ENCODE measurements at places on chromosomes 4 and X. TPM values are rescaled to one million over a fixed set of nuclear protein-coding genes. Genes with fewer than 3 reads are reported as not detected.

The SHOX gene
- polyA plus RNA-seq, result not detected

The LYAR gene
- polyA plus RNA-seq, result 8.6 TPM

The HMX1 gene
- not detected for polyA plus RNA-seq

DNA sequence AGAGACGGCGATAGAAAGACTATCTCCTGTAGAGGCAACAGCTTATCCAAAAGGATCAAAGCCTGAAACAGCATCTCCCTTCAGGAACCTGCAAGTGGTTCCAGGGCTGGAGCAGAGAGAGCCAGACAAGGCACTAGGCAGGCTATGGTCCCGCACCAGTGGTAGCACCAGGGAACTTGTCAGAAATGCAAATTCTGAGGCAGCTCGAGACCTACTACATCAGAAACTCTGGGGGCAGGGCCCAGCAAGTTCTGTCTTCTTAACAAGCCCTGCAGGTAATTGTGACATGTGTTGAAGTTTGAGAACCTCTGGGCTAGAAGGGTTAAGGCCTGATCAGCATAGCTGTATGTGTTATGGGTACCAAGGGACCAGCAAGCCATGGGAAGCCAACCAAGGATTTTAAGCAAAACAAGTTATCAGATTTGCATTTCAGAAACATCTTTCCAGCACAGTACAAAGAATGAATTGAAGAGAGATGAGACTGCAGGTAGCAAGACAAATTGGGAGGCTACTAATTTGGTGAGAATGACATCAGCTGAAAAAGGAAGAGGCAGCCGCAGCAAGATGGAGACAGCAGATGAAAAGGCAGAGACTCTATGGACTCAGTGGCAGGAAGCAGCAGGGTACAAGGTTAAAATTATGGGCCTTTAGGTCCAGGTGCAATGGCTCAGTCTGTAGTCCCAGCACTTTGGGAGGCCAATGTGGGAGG lies 139.7 kb downstream of the TSPAN5 start:
- no peak for DNase-seq

- DNase-seq, result peak; percentile 30
These were observed 21.5 kb downstream of the RTL5 start for GRCh38 chrX:72110051-72110875.

DNA sequence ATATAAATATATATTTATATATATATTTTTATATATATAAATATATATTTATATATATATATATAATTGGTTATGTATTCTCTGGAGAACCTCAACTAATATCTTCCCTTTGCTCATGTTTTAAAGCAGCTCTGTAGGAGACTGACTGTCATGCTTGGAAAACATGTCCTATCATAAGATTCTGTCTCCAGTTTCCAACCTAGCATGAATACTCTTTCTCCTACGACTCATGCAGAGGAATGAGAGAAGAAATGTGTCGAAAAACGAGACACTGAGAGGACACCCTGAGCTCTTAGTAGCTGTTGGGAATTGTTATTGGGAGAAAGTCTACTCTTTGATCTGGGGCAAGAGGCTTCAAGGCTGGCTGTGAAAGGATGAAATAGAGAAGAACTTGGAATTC lies 166.5 kb upstream of the SLIT2 start:
- DNase-seq, result no peak

DNA sequence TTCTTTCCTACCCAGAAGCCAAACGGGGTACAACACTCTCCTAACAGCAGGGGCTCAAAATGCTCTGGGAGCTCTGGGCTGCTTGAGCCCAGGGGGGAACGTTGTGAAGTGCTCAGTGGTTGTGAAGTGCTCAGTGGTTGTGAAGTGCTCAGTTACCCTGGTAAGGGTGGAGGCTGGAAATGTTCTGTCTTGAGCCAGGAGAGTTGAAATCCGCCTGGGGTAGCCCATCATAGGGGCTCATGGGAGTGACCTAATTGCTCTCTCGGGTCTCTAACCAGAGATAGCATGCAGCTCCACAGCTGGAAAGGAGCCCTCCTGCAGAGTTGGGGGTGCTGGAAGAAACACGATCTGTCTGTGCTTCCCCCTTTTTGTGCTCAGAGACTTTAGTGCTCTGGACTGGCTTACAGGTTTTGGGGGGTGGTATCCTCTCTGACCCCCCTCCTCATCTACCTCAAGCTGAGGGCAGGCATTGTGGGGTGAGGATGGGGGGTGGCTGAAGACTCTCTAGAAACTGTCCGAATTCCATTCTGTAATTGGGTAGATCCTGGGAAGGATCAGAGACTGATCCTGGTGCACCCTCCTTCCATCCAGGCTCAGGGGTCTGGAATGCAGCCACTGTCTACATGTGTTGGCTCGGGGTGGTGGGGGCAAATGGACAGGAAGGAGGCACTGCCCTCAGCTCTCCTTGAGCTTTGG lies 2.7 kb downstream of the EFNB1 start:
- DNase-seq, result no peak

DNA sequence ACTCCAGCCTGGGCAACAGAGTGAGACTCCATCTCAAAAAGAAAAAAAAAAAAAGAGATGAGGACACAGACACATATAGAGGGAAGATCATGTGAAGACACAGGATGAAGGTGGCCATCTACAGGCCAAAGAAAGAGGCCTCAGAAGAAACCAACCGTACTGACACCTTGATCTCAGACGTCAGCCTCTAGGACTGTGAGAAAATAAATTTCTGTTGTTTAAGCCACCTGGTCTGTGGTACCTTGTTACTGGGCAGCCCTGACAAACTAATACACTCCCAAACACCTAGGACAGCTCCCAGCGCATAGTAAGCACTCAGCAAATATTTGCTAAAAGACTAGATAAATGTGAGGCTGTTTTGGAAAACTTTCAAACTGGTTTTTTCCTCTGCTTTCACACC lies 59.2 kb upstream of the SMIM10 start:
- DNase-seq, result no peak
